ENCODE measurements at places on chromosomes 16 and 17.
A peak's percentile ranks its signal among the peaks of the same experiment; 100 is the strongest.

GRCh38 chr17:61624951-61625350, 33.9 kb upstream of the NACA2 start:
- DNase-seq, result no peak

- no peak for DNase-seq
Observed at GRCh38 chr17:48483471-48484131, 47.2 kb downstream of the HOXB1 start.

DNA sequence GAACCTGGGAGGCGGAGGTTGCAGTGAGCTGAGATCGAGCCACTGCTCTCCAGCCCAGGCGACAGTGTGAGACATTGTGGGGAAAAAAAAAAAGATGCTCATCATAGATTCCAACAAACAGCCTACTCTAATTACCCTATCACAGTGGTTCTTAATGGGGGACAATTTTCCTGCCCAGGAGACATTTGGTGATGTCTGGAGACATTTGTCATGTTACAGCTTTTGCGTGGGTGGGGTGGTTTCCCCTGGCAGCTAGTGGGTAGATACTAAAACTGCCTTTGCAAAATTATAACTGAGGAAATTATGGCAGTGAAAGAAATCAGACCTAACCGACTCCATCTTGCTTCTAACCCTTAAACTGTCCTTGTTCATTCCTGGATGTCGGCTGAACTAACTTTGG, 92.5 kb upstream of the RBL2 start:
- no peak for DNase-seq

- no peak for DNase-seq
Observed at GRCh38 chr17:45581860-45582259, 91.3 kb upstream of the PLEKHM1 start.

DNA sequence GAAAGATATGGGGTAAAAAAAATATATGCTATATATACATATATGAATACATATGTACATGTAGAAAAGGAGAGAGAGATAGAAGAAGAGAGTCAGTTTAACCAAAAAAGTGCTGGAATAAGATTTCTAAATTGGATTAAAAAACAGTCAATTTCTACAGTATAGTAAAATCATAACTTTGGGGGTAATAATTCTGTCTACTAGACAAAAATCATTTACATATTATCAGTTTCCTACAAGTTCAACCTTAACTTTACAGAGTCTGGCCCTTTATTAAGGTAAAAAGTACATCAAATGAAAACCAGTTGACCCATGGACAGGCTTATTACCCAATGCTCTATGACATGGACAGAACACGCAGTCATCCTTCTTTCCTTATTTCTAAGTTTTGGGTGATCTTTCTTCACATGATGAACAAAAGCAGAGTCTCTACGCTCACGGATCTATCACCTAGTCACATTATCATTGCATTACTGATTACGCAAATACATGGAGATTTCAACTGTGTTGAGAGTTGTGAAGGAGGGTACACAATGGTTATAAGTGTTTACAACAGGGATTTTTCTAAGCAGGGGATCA, 63.9 kb upstream of the SMIM36 start:
- no peak for DNase-seq

GRCh38 chr17:33802349-33803198, 452.5 kb upstream of the CCL2 start:
- DNase-seq, result no peak

- no peak for DNase-seq
Observed at GRCh38 chr16:78584991-78585390, 485.5 kb downstream of the WWOX start.

DNA sequence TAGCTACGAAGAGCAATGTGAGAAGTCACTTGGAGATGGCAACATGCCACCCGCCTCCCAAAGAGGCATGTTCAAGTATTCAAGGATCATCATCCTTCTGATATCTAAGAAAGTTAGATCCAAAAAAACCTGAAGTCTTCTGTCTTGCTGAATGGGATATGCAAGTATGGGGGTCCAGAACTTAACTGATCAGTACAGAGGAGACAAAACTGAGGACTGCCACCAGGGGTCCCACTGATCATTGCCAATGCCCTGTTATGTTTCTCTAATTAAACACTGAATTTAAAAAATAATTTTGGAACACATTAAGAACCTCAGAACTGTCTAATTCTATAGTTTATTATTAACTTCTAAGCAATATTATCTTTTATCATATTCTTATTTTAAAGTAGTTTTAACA, 99.7 kb downstream of the CDH8 start:
- no peak for DNase-seq

DNA sequence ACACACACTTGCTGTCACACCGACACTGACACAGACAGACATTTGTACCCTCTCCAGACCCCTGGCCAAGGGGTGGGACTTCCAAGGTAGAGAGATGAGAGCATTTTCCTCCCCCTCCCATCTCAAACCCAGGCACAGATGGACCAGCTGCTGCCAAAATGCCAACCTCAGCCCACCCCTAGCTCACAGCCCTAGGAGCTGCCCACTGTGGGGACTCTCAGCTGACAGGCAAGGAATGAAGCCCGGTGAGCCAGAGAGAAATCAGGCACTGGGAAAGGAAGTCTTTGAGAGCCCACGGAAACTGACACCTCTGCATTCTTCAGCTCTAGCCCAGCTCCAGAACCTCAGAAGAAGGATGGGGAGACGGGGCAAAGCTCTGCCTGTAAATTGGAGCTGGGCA, 2.8 kb downstream of the ETV4 start:
- no peak for DNase-seq

GRCh38 chr17:4436381-4436780, 2.6 kb downstream of the SPNS3 start:
- DNase-seq, result no peak

- peak; percentile 39 for DNase-seq
Observed at GRCh38 chr16:53518550-53519416, 15.8 kb upstream of the AKTIP start.

DNA sequence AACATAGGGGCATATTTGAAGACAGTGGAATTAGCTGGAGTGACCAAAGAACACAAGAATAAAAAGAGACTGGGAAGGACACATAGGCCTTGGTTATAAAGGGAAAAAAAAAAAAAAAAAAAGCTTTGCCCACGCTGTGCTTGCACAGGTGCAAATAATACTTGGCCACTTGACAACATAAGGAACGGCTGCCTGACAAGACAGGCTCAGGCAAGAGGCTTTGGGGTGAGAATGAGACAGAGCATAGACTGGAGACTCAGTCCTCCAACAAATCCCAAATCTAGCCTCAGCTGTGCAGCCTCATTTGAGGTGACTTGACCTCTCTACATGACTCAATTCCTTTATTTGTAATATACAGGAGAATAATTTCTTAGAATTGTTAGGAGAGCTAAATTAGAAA, 332.8 kb upstream of the DYNLRB2 start:
- DNase-seq, result no peak

DNA sequence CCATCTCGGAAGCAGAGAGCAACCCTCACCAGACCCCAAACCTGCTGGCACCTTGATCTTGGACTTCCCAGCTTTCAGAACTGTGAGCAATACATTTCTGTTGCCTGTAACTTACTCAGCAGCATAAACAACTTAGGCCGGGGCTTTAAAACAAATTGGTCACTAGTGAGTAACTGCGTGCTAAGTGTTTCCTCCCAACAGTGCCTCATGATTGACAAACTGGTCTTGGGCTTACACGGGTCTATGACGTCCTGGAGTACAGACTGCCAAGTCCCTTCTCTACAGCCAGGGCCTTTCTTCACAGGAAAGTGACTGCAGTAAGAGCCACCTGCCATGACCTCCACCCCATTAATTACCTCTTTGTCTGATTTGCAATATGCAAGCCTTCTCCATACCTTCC, 136.7 kb downstream of the XYLT1 start:
- DNase-seq, result no peak

- DNase-seq, result no peak
Observed at GRCh38 chr17:50947782-50948543, 81.8 kb upstream of the TOB1 start.

- DNase-seq, result peak; percentile 63
Observed at GRCh38 chr17:76725580-76726230, 701 bp downstream of the JMJD6 start.

GRCh38 chr16:73032541-73033270, 15.2 kb downstream of the ZFHX3 start:
- DNase-seq, result no peak

DNA sequence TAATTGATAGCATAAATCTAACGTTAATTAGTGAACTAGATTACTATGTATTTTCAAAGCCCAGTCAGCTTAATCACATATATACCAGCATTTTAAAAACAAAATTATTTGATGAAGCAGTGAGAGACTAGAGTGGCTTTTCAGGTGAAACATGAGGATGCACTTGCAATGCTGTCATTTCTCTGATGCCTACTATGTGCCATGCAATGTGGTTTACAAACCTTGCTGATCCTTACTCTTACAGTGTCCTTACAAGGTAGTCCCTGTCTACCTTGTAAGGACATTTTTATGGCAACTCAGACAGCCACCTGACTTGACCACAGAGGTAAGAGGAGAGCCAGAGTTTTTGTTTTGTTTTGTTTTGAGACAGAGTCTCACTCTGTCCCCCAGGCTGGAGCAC, 42.7 kb downstream of the CYB5B start:
- DNase-seq, result no peak

GRCh38 chr17:732067-732901, at the start of gene TLCD3A:
Gene TLCD3A (plus strand): TSS chr17:732596. CDS start chr17:732648, 52 bp downstream.
- peak; percentile 41 for DNase-seq

- DNase-seq, result no peak
Observed at GRCh38 chr16:81514041-81514559, 69.5 kb downstream of the CMIP start.

DNA sequence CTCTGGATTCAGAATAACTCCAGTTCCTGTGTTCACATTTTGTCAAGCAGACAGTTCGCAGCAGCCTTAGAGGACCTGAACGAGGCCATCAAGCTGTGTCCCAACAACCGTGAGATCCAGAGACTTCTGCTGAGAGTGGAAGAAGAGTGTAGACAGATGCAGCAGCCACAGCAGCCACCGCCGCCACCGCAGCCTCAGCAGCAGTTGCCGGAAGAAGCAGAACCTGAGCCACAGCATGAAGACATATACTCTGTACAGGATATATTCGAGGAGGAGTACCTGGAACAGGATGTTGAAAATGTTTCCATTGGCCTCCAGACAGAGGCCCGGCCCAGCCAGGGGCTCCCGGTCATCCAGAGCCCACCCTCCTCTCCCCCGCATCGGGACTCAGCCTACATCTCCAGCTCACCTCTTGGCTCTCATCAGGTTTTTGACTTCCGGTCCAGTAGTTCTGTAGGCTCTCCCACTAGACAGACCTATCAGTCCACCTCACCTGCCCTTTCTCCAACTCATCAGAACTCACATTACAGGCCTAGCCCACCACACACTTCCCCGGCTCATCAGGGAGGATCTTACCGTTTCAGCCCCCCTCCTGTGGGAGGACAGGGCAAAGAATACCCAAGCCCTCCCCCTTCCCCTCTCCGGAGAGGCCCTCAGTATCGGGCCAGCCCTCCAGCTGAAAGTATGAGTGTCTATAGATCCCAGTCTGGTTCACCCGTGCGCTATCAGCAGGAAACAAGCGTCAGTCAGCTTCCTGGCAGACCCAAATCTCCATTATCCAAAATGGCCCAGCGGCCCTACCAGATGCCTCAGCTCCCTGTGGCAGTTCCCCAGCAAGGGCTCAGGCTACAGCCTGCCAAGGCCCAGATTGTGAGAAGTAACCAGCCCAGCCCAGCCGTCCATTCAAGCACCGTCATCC, 25.9 kb downstream of the CYB561 start:
- no peak for DNase-seq
